ENCODE measurements at places on chromosomes 6 and 20. TPM values are rescaled to one million over a fixed set of nuclear protein-coding genes. Genes with fewer than 3 reads are reported as not detected.

The PRR3 gene
- 7.5 TPM for total RNA-seq

The CD164 gene
- total RNA-seq: 226 TPM

The PPP1R16B gene
- 13.4 TPM for total RNA-seq

The KCNQ5 gene
- 8.1 TPM for total RNA-seq

The CYP39A1 gene
- 4.2 TPM for total RNA-seq

The PRPH2 gene
- total RNA-seq: 1.4 TPM

The FUT9 gene
- not detected for total RNA-seq

The ADGRB3 gene
- total RNA-seq: 5.4 TPM

The BPIFB1 gene
- total RNA-seq: not detected

All from aorta (tissue), 5 donors.